ENCODE measurements at places on chromosomes 13 and 19.

DNA sequence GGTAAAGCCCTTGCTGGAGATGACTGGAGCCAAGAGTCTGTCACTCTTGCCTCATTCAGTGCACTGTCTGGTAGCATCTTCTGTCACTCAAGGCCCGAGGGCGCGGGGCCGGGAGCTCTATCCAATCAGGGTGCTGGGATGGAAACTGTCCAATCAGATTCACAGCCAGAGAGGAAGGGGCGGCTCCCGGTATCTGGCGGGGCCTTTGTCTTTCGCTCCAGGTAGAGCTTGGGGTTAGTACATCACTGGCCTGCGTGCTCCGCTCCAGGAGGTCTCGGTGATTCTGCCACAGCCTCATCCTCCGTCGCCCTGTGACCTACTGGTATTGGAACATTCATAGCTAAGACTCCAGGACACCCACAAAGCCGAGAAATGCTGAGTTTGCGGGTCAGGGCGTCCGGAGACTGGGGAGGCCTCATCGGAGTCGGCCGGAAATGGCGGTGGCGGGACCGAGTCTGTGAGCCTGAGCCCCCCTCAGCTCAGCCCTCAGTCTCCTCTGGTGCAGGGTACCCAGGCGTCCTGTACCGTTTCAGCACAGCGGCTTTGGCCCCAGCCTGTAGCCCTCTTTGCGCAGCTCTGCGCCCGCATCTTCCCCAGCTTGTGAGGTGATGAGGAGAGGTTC is 20.6 kb upstream of the ZNF430 start:
- peak; percentile 44 for DNase-seq

DNA sequence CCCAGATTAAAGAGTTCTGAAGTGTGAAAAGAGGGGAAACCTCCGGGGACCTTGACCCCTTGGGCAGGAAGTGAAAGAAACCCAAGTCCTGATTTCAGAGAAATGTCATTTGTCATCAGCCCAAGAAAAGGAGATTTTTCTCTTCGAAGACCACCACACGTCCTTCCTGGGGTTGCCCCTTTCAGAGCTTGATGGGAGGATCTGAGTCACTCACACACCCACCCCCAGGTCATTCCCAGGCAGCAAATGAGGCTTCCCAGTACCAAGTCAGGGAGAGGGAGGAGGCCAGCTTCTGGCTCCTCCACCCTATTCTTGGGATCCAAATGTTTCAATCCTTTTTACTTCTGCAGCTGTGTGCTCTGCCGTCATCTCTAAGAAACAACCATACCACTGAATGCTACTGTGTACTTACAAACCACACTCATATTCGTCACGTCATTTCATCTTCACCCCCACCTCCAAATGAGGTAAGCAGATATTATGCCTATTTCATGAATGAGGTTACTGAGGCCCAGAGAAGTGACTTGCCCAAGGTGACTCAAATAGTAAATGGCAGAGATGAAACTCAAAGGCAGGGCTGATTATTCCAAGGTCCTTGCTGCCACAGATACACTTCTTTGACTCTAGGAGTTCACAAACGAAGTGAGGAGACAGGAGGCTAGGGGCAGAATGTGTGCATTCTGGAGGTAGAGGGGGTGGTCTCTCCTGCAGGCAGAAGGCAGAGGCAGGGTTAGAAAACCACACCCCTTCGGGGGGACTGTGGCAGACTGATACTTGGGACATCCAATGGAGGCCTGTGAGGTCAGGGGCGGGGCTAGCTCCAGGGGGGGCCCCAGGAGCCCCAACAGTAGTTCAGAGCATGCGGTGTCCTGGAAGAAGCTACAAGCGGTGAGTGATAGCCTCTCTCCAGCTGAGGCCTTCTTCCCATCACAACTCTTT is 5.0 kb upstream of the KMT2B start:
- peak; percentile 76 for DNase-seq

DNA sequence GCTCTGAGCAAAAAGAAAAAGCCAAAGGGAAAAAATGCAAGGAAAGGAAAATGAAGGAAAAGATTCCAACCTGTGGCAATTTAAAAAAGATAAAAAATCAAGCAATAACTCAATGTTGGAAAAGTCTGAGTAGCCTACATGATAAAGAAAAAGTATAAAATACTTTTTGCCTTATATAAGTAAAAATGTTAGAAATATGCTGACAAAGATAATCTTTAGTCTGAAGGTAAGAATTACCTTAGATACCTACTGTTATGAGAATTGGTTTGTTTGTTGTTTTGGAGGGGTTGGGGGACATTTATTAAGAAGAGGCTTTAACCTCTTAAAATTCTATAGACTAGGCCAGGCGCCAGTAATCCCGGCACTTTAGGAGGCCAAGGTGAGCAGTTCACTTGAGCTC is 29.7 kb upstream of the CPB2 start:
- no peak for DNase-seq

DNA sequence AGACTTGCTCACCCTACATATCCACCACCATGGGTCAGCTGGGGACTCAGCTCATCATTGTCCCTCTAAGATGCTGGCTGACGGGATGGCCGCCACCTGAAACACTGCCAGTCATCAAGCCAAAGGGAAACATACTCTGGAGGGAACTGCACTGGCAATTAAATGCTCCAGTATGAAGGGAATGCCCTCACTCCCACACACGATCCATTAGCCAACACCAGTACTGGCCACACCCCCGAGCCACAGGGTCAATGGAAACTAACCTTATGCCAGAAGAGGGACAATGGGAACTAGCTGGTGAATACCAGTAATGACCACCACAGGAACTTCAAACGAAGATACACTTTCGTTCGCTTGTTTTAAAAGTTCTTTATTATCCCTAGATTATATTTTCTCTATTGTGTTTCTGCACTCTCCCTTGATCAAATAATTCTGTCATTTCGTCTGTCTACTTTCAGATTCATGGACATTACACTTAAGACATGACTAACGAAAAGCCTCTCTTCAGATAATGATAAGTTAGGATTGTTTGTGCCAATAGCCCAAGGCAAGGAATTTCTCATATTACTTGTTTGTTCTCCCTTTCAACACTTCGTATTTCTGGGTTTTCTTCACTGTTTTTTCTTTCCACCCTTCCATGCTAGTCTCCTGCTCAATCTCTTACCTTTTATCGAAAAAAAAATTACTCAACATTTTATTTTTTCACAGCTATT is 1.7 kb upstream of the ZNF507 start:
- no peak for DNase-seq

GRCh38 chr19:39810424-39810823 is 23.5 kb downstream of the DYRK1B start:
- no peak for DNase-seq

DNA sequence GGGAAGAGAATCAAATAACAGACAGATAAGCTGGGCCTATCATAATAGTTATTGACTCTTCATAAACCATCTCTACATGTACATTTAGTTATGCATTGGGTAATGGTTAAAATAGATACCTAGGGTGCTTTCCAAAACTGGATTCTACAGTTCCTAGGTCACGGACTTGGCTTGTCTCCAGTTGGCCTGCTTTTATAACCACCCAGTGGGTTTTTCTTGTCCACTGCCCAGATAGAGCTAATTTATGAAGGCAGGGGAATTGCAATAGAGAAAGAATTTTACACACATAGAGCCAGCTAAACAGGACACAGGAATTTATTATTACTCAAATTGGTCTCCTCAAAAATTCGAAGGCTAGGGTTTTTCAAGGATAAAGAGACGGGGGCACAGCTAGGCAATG is 97.3 kb downstream of the FAM216B start:
- DNase-seq: no peak

- DNase-seq: no peak
These were observed 76.5 kb upstream of the RNF113B start for GRCh38 chr13:98253526-98253925.

- no peak for DNase-seq
These were observed 7.9 kb upstream of the PDE4A start for GRCh38 chr19:10412257-10412977.

GRCh38 chr13:44004878-44005277 is 125.2 kb downstream of the LACC1 start:
- no peak for DNase-seq

GRCh38 chr19:40139533-40140287 is 49.0 kb upstream of the ZNF780A start:
- no peak for DNase-seq

DNA sequence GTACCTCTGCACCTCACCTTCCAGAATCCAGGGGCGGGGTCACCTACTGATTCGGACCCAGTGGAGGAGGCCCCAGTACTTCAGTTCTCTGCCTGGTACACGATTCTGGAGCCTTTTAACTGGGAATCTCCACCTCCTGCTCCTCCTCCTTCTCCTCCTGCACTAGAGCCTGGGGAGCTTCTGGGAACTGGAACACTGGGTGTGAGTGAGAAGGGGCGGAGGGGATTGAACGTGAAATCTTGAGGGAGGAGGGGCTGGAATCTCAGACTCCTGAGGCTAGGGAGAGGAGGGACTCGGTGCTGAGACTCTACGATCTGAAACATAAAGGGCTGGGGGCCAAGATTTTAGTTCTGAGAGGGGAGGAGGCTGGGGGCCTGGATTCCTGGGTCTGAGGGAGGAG is at the start of gene KLK8:
KLK8 (minus strand) TSS at position 90 of the 400 bp plus-strand sequence. CDS start 437 bp downstream, outside the sequence.
- no peak for DNase-seq

- DNase-seq: no peak
These were observed 4.4 kb upstream of the REXO1 start for GRCh38 chr19:1852581-1853128.

DNA sequence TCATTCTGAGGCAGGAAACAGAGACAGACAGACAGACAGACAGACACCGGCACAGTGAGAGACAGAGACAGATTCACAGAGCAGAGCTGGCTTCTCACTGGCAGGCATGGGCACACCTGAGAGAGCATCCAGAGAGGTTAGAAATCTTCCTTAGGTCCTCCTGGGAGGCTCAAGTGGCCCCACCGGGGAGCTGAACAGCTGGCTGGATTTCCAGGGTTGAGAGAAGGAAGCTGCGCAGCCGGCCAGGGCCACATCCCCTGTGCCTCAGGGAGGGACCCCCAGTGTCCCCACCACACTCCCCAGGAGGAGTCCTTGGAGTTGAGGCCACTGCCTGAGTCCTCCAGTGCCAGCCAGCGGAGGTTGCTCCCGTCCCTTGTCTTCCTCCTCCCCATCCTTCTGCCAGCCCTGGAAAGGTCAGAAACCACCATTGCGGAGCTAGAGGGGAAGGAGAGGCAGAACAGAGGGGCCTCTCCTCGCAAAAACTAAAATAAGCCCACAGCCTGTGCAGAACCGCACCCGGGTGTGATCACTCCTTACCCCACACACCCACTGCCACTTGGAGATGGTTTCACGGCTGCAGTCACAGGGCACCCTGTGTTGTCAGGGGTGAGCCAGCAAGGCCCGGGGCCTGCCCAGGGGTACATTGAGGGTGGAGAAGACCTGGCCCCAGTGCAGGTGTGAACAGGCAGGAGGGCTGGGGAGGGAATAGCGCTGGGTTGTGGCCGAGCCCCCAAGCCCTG is 4.2 kb downstream of the FFAR3 start:
- no peak for DNase-seq

DNA sequence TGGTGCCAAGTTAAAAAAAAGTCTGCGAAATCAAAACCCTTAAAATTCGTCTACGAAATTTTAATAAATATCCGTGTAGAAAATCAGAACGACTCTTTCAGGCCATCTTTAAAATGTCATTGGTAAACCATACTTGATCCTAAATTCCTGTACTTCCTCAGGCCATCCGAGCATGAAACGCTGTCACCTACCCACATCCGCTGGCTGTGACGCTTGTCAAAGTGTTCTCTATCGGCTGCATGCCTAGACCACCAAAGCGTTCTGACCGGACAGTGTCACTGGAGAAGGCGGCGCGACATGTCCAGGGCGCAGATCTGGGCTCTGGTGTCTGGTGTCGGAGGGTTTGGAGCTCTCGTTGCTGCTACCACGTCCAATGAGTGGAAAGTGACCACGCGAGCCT is 119.0 kb upstream of the CLDN10 start:
- DNase-seq: no peak

DNA sequence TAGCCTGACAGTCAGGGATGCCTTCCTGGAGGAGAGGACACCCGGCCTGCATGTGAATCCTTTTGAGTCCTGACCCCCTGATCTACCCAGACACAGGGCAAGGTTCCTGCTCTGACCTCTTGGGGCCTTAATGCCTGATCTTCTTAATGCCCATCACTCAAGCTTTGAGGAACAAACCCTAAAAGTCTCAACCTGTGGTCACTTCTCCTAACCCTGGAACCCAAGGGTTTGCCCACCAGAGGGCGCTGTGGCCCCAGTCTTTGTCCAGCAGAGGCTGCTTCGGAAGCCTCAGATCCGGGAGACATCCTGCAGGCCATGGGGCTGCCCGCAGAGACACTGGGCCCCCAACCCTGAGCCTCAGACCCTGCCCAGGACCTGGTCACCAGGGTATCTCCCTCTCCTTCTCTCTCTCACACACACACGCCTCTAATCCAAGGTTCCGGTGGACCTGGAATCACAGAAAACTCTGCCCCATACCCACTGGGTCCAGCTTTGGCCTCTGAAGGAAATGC is 9.8 kb upstream of the DPF1 start:
- peak; percentile 62 for DNase-seq

DNA sequence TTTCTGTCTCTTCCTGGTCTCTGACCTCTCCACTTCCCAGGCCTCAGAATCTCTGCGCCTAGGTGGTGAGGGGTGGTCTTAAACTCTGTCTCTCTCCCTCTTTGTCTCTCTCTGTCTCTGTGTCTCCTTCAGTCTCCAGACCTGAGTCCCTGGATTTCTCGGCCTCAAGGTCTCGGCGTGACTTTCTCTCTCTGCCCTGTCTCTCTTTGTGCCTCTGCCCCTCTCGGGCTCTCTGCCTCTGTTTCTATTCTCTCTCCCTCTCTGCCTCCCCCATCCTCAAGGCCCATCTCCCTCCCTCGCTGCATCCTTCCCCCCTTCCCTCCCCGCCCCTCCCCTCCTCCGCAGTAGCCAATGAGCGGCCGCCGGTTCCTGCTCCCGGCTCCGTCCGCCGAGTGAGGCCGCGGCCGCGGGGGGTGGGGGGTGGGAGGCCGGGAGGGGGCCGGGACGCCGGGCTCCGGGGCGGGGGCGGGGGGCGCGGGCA is at the start of gene CACNG7:
CACNG7 (plus strand) TSS at position 344 of the 481 bp plus-strand sequence. CDS start 3,554 bp downstream, outside the sequence.
- no peak for DNase-seq

- no peak for DNase-seq
These were observed 18.2 kb downstream of the GSX1 start for GRCh38 chr13:27810461-27810860.

GRCh38 chr13:49585220-49586157 is at the start of gene RCBTB1:
Gene RCBTB1, minus strand, starts transcription at chr13:49585558. Its CDS starts 18,279 bp downstream, at chr13:49567279.
- peak; percentile 58 for DNase-seq

DNA sequence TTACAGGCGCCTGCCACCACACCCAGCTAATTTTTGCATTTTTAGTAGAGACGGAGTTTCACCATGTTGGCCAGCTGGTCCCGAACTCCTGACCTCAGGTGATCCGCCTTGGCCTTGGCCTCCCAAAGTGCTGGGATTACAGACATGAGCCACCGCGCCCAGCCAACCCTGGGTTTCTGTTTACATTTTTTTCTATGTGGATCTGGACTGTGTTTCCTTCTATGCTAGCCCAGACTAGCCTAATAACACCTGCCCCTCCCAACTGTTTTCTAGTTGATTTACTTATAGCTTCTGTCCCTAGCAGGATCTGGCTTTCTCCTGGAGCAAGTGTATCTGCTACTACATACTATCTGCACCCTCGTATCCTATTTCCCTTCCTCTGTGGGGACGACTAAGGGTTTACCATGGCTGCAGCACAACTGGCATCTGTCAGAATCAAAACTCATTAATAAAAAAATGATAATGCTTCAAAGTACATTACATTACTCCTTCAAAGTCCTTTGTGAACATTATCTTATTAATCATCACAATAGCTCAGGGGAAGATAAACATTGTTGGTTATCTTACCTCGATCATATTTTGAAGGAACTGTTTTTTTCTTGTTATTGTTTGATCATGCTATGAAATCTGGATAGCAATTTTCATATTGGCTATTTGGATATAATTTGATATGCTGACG is 228.3 kb downstream of the KLF5 start:
- DNase-seq: no peak

Measured in activated CD8-positive, alpha-beta memory T cell treated with anti-CD3 and anti-CD28 coated beads for 48 hours (primary cell).